ENCODE measurements at places on chromosomes 1 and 21.

GRCh38 chr1:228825840-228826484 is 90.7 kb downstream of the RHOU start:
- DNase-seq = no peak

DNA sequence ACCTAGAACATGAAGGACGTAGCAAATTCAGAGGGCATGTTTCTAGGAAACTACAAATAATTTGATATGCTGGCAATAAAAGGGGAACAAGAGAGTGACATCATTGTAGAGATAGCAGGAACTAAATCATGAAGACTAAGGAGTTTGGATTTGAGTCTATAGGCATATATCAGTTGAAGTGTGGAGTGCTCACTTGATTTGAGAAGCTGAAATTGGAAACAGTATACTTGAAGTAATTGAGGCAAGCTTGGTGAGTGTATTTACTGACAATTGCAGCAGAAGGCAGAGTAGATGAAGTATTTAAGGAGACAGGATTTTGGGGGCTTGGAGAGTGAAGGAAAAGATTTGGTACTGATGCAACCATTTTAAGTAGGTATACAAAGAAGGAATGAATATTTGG is 6.4 kb upstream of the TMCO2 start:
- no peak for DNase-seq

- no peak for DNase-seq
Measured at GRCh38 chr1:27726173-27727044, 648 bp downstream of the FAM76A start.

- DNase-seq = no peak
Measured at GRCh38 chr1:88878731-88879130, 12.6 kb downstream of the GTF2B start.

DNA sequence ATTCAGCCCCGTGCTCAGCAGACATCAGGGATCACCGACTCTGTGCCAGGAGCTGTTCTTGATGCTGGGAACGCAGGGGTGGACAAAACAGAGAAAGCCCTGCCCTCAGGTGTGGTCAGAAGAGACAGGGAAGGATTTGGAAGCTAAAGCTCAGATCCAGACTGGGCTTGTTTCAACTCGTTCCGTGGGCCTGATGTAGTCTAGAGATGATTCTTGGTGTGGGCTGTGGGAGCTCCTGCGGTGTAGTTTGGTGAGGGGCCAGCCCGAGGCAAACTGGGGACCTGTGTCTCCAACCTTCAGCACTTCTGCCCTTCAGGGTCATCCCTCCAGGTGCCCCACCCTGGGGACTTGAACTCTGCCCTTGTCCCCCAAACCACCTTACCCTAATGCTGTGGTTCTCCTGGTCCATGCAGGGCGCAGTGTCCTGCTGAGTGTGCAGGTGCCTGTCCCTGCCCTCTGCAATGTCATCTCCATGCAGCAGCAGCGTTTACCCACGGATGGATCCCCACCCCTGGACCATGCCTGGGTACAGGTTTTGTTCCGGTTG is 17.3 kb upstream of the ABCG1 start:
- no peak for DNase-seq

DNA sequence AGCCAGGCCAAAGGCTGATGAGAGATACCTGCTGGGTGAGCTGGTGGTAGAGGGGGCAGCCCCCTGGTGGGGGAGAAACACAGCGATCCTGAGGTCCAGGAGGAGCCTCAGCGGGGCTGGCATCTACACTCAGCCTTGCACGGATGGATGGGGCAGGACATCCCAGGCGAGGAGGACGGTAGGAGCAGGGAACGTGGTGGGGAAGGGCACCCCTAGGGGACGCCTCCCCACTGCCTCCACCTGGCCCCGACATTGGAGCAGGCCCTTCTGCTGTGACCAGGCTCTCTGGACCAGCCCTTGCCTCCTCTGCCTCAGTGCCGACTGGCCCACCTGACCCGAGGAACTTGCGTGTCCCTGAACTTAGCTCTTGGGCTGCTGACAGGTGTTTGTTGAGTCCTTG is 6.4 kb upstream of the MMEL1 start:
- no peak for DNase-seq

GRCh38 chr1:233543338-233544255 is 70.3 kb upstream of the KCNK1 start:
- DNase-seq = no peak

GRCh38 chr1:226993814-226994585 is 53.9 kb downstream of the COQ8A start:
- DNase-seq = no peak

GRCh38 chr1:27489501-27489972 is 430 bp downstream of the WASF2 start:
- DNase-seq = peak; percentile 77

- peak; percentile 92 for DNase-seq
Measured at GRCh38 chr1:153945131-153945794, 1.3 kb downstream of the DENND4B start.

- no peak for DNase-seq
Measured at GRCh38 chr1:90800012-90800717, 83.1 kb upstream of the BARHL2 start.

DNA sequence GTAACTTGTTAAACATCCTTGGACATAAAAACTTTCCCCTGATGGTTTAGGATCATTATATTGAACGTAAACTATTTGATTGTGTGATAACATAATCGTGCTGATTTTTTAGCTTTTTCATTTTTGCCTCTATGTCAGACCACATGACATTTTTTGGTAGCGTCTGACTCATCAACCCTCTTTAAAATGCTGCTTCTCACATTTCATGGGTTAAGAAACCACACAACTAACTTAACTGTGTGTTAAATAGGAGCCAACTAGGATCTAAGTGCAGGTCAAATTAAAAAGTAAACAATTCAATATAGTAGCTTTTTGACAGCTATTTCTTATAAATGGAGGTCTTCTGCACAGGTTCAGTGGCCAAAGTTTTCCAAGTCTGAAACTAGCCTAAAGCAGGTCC is 9.8 kb downstream of the BTG3 start:
- DNase-seq = no peak

DNA sequence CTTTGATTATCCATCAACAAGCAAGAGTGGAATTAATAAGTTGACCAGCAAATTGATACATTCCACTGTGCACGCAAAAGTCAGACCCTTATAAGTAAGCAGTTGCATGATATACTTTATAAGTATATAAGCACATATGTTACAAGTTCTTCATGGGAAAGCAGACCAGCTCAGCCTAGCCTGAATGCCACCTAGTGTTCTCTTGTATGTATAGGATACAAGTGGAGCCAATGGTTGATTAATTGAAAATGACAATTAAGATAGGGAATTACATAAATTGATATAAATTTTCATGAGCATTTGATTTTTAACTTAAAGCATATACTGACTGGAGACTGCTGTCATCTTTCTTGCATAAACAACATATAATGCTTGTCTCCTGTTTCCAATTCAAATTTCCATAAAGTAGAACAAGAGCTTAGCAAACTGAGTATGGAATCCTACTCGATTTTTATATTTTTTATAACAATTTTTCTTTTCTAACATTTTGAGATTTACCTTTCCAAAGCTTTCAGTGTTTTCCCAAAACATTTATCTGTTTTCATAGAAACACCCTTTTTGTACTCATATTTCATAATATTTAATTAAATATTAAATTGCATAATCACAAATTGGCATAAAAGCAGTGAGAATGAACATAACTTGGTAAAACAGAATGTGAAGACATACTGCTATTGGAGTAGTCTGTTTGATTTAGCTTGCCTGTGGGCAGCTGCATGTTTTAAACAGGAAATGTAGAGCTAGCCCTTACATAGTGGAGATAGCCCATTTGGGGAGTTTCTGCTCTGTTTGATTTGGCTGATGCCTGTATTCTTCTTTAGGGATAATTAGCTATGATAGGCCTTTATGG is 62.8 kb downstream of the MAGI3 start:
- peak; percentile 5 for DNase-seq

GRCh38 chr1:52472384-52472783 is 68.0 kb downstream of the PRPF38A start:
- DNase-seq = no peak

DNA sequence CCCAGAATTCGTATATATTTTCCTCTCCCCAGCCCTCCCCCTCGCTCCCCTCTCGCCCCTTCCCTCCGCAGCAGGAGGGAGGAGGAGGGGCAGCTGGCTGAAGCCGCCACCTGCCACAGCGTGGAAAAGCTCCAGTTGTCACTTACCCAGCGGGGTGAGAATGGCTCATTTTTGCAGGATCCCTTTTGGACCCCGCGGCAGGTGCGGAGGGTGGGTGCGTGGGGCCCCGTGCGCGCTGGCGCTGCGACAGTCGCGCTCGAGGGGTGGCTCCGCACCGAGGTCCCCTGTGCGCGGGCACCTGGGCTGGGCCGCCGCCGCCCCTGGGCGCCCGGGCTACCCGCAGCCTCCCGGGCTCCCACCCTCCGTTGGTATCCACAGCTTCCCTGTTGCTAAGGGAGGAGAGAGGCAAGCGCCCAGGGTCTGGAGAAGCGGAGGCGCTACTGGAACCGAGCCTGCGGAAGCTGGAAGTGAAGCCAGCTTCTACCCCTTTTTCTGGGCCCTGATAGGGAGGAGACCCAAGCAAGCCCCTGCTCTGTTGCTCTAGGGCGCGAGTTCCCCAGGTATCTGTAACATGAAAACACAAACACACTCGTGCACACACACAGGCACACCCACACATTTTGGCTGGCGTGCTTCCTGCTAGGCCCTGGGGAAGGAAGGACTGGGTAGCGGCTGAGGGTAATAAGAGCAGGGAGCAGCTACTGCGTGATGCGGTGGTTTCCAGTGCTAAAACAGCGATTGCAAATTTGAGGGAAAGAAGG is at the start of gene ERICH3:
TSS of gene ERICH3 (minus strand) at position 442 of the 761 bp plus-strand sequence. CDS start at position 169, 273 bp downstream.
- peak; percentile 7 for DNase-seq

DNA sequence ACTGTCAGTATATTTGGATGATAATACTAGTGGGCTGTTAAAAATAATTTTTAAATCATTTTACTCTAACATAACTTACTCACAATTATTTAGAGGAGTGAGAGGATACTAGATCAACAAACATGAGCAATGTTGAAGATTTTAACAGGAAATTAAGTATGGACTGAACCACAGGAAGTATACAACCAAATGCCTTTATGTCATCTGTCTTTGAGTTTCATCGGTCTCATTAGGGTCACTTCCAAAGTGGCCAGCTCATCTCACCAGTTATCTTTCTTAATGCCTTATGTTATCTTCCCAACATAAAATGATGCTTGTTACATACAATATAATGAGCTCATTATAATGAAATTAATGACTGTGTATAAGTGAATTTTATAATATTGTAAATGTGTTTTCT is 1.5 kb upstream of the RGS1 start:
- no peak for DNase-seq

DNA sequence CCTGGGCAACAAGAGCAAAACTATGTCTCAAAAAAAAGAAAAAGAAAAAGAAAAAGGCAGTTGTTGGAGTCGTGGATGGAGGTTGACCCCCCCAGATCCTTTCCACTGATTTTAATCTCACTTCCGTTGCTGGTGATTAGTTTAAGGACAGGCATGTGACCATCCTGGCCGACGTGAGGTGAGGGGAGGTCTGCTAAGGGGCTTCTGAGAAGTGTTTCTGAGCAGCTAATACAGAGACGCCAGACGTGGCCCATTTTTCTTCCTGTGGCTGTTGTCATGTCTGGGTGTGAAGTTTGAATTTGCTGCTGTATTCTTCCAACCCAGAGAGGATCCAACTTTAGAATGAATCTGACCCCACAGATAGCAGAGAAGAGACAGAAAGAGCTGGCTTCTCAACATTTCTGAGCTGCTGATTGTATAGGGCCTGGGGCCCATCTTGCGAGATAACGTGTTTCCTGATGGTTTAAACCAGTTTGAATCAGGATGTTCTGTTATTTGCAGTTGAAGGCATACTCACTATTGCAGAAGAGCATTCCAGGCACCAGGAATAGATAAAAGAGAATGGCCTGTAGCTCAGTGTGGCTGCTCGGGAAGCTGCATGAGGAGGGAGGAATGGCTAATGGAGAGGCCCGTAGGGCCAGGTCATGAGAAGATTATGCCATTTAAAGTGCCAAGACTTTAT is 22.8 kb upstream of the SSBP3 start:
- DNase-seq = no peak

DNA sequence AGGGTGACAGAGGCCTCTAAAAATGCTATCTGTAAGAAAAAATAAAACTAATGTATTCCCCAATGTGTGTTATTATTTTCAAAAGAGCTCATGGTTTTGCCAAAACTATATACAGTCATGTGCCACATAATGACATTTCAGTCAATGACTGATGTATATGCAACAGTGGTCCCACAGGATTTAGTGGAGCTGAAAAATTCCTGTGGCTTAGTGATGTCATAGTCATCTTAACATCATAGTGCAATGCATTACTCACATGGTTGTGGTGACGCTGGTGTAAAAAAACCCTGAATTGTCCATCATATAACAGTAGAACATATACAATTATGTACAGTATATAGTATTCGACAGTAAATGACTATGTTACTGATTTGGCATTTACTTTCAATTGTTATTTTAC is 172.4 kb downstream of the CACNA1E start:
- DNase-seq = no peak

DNA sequence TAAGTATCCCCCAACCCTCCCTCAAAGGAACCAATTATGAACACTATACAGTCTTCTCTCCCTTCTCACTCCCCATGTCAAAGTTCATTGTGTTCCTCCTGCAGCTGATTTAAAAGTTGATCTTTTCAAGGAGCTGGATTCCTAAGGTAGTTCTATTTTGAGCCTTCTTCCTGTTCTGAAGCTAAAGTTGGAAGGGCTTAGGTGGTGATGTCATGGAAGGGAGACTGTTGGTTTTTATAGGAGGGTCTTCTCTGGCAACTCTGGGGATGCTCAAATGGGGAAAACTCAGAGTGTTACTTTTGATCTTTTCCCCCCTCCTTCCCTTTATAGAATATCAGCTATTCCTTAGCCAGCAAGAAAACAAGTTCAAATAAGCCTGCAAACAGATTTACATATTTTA is 83.0 kb upstream of the AK4 start:
- no peak for DNase-seq

DNA sequence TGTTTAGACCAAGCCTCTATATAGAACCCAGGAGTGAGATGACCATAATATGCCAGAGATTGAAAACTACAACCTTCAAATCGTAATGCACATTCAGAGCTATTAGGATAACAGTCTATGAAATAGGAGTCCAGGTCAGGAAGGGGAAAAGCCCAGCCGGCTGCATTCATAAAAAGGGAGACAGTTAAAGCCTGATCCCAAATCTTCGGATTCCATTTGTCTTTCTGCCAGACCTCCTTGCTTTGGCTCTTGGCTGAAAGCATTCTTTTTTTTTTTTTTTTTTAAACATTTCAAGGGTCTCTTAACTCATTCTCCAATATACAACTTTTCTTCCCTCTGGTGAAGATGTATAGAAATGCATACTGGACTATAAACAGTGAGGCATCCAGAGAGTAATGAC is 81.1 kb downstream of the NTPCR start:
- no peak for DNase-seq

DNA sequence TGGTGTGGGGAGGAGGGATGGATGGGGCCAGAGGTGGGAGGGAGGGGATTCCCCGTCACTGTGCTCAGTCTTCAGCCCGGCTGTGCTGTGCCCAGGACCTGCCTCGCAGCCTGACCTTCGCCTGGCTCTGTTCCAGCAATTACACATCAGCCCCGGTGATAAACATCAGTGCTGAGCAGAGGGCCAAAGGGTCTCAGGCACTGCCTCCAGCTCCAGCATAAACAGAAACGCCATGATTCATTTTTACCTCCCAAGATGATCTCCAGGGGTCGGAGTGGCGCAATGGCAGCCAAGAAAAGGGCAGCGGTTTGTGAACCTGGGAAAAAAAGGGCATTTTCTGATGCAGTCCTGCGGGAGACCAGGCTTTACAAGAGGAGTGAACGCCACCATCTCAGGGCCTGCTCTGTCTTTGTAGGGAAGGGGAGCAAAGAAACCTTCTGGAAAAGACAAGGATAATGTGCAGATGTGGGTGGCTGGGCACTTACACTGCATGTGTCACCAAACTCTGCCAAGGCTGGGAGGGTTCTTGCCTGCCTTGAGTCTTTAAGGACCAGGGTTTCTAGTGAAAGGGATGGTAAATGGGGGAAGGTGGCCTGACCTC is 28.1 kb downstream of the SHISA4 start:
- DNase-seq = no peak

Data from B cell (primary cell).